ENCODE measurements at places on chromosomes 2 and 18.

DNA sequence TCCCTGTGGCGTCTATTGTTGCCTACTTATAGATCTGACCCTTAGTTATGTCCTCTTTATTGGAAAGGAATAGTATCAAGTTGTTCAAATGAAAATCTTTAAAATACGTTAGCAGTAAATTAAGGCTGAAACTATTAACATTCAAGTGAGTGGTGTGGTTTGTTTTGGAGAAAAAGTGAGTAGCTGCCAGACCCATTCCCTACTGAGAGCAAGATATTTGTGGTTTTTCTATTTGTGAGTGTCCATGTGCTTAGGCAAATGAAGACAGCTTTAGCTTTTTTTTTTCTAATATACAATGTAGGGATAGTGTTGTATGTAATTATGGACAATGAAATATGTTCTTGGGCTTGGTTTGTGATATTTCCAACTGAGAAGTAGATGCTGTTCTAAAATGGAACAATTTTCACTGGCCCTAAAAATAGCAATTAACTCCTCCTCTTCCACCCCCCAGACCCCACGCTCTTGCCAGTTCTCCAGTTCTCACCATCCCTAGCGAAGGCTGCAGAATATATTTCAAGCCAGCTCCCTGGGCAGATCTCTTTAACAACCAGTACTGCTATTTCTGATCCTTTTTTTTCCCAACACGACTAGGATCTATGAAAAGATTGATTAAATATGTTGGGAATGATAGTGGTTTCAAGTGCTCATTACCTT lies 83.1 kb downstream of the CCDC85A start:
- no peak for DNase-seq

DNA sequence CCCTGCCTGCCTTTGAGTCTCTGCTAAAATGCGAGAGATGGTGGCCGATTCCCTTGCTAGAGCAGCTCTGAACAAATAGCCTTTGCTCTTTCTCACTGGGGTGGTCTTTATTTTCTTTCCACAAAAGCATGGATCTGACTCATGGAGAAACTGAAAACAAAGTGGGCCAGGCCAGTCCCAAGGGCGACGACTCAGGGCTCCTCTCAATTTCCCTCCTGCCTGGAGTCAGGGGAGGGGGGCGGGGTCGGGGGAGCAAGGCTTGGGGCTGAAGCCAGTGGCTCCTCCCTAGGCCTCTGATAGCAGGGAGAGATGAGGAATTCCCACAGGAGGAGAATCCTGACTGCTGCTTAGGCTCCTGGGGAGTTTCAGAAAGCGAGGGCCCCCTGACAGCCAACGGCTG lies 17.1 kb upstream of the IL1R2 start:
- no peak for DNase-seq

GRCh38 chr2:133680343-133681049 lies 112.2 kb upstream of the NCKAP5 start:
- no peak for DNase-seq

- no peak for DNase-seq
Measured at GRCh38 chr2:149068996-149069888, 30.7 kb downstream of the LYPD6B start.

DNA sequence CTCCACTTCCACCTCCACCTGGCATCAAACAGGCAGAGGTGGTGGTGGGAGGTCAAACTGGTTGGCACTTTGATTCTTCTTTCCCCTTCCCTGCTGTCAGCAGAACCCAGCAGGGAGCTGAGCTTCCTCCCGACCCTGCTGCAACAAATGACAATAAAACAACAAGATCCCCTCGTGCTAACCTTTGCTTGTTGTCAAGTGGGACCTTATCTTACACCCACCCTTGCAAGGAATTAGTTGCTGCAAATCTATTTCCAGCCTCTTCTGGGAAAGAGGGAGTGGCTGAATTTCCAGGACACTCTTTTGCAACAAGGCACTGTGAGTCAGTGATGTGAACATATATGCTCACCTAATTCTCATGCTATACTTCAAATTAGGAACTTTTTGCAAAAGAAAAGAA lies 655.1 kb downstream of the DSC3 start:
- no peak for DNase-seq

GRCh38 chr2:96934182-96934495 lies 52.2 kb downstream of the FAM178B start:
- DNase-seq = no peak

Data from activated T-helper 1 cell treated with anti-CD3 and anti-CD28 coated beads, Interleukin-2, amount 50 U/mL, for 16 hours (primary cell).